ENCODE measurements at places on chromosomes 4 and X.

- DNase-seq = no peak
Observed at GRCh38 chr4:65943076-65943475, 272.8 kb upstream of the EPHA5 start.

DNA sequence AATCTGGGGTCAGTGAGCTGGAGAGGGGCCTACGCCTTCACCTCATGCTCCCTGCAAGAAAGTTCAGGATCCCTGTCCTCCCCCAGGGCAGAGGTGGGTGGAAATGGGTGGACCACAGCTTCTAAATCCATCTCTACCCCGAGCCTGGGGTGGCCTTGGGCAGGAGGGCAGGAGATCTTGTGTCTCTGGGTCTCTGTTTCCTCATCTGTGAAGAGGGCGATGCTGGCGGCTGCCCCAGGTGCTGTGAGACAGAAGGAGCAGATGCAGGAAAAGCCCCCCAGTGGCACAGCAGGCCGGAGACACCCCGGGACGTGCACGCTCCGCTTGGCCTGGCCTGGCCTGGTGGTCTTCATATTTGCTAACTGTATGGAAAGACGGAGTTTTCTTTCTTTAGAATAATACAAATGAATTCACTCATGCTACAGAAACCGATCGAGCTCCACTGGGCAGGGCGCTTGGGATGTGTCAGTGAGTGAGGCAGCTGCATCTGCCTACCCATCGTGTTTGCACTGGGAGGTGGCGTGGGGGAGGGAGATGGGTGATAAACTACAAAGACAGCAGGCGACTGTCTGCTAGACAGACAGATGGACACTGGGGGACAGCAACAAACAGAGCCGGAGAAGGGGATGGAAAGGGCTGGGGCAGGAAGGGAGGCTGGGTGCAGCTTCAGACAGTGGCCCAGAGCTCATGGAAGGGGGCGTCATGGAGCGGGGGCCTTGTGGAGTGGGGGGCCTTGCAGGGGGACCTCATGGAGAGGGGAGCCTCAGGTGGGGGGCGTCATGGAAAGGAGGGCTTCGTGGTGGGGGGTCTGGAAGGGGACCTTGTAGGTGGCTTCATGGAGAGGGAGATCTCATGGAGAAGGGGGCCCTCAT, 136.2 kb downstream of the CPZ start:
- DNase-seq = peak; percentile 14

DNA sequence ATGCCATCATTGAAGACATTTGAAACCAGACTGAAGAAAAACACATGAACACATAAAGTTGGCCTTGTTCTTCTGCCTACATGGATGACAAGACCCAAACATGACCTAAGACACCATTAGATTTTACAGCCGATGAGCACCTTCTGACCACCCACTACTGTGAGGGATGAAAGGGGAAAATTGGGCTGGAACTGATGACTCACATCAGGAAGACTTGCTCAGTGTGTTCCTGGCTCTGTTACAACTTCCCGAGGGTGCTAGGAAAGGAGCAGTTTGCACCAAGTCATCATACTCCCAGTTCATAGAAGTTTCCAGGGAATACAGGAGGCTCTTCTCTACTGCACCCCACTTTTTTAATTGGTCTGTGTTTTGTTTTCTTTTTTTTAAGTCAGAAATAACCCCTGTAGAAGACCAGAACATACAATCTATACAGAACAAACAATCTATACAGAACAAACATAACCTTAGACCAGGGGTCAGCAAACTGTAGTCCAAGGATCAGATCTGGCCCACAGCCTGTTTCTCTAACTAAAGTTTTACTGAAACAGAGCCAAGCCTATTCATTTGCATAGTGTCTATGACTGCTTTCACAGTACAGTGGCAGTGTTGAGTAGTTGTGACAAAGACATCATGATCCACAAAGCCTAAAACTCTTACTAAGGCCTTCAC, 25.3 kb downstream of the BTC start:
- no peak for DNase-seq

DNA sequence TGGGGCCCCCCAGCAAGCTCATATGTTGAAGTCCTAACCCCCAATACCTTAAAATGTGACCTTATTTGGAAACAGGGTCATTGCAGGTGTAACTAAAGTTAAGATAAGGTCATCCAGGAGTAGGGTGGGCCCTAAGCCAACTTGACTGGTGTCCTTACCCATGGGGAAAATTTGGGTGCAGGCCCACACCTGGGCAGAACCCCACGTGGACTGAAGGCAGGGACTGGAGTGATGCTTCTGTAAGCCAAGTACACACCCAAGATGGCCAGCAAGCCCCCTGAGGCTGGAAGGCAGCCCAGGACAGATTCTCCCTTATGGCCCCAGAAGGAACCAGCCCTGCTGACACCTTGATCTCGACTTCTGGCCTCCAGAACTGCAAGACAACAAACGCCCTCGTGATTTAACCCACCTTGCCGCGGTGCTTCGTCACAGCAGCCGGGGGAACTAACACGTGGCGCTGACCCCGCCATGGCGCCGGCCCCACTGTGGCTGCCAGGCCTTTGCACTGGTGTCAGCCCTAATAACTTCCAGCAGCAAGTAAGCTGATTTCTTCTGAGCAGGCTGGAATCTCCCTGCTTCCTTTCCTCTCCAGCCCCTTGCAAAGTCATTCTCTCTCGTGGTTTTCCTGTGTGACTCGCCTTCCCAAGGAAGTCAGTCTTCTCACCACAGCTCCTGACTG, 23.2 kb upstream of the MXD4 start:
- DNase-seq = no peak

DNA sequence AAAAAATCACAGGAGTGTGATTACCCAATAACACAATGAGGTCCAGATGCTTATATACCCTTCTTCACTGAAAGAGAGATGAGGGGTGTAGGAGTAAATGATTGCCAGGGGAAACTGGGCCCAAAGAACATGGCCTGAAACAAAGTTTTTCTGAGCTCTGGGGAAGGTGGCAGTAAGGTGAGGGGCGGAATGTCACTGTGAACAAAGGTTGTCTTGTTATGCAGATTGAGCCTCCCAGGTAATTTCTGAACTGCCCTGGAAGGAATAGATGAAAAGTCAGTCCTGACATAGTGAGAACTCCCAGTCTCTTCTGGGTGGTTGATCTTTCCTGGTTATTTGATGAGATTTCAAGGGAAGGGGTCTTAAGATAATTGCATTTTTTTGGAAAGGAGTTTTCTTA, 2.5 kb upstream of the TMEM47 start:
- DNase-seq = no peak

- peak; percentile 10 for DNase-seq
Observed at GRCh38 chr4:8582436-8582835, 2.2 kb downstream of the GPR78 start.

DNA sequence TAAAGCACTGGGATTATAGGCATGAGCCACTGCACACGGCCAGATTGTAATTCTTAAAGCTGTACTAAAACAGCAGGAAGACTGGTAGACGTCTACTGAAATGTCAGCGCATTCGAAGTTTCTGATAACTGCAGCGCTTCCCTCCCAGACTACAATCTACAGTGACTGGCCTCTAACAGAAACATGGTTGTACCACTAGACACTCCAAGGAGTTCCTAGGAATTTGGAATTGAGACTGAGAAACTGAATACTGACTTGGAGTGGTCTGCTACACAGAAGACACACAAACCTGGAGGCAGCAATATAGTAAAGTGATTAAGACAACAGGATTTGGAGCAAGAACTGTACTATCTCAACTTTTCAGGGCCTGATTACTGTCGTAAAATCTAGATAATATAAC, 937 bp downstream of the HELQ start:
- DNase-seq = no peak

DNA sequence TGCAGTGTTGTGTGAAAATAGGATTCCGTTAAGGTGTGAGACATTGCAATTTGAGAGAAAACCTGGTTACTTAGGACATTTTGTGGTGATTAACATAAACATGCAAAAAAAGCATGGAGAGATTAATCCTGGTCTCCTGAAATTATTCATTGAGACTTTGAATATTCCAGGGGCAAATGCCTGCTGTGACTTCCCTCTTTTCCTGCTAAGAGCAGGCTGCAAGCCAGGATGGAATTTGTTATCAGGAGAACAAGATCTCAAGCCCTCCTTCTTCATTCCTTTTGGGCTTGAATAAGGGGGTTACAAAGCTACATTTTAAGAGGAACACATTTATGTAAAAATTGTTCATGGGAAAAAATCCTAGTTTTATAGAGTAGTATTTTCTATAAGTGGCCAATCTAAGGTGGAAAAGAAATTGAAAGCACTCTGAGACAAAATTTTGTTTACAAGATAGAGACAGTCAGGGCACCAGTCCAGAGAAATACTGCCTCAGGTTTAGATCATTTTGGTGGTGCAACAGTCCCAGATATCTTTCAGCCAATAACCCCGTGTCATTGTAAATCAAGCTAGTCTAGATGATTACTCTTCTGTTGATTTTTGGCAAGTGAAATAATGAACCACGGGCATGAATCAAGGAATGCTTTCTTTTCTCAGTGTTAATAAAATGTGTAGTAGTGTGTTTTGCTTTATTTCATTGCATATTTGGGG, 1528.3 kb upstream of the AGA start:
- no peak for DNase-seq

DNA sequence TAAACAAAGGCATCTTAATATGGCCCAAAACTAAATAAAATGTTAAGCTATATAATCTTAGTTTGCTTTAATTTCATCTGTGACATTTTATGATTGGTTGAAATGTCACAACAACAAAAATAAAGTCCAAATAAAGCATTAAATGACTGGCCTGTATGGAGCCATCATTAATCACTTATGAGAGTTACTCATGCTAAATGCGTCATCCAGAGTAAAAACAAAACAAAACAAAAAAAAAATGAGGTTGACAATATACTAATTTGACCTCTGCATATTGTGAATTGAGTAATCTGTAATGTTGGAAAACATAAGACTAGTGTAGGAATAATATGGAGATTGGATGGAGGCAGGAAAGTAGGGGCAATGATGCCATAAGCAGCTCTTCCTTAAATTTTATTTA, 139.7 kb downstream of the MAPK10 start:
- DNase-seq = no peak

- no peak for DNase-seq
Observed at GRCh38 chr4:100842856-100843255, 325.0 kb upstream of the EMCN start.

DNA sequence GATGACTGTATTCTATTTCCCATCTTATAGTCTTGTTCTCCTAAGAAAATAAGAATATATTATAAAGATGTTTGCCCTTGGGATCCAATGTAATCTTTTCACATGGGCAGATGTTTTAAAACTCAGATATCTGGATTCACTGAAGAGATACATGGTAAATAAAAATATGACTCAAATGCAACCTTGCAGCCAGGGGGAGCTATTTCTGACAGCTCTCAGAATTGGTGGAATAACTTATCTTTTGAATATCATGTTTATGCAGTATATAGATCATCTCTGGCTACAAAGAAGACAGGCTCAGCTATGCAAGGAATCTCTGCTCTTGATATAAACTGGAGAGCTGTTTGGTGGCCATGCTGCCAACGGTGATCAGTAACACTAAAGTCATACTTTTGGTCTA, 274.7 kb downstream of the GLUD2 start:
- no peak for DNase-seq

DNA sequence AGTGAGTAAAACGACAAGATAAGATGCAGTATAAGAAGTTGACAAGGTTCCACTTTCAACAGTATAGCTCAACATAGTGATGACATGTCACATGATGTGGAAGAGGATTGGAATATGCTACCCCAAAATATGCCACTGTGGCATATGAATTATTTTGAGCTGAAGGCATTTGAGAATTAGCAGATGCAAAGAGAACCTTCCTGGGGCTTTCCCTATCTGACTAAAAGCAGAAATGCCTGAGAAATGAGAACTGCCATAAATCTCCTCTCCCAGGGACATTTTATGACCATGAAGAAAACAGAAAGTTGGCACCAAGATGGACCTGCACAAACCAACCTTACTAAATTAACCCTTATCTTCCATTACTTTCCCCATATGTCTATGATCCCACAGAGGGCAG, 24.8 kb downstream of the CDKN2AIP start:
- DNase-seq = no peak

- DNase-seq = no peak
Observed at GRCh38 chr4:137471895-137472294, 60.4 kb downstream of the PCDH18 start.

DNA sequence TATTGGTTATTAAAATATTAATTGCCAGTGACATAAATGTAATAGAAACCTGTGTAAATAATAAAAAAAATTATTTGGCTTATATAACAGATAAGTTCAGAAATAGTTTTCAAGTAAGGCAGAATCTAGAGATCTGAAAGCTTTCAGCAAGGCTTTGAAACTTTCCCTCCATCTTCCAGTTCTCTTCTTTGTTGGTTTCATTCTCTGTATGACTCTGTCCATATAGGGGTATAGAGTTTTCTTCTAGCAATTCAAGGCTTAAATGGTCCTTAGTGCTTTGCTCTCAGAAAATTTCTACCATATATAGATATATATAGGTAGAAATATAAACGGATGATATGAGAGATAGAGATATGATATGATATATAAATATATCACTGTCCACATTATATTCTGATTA, 160.5 kb upstream of the GABRA2 start:
- DNase-seq = no peak

DNA sequence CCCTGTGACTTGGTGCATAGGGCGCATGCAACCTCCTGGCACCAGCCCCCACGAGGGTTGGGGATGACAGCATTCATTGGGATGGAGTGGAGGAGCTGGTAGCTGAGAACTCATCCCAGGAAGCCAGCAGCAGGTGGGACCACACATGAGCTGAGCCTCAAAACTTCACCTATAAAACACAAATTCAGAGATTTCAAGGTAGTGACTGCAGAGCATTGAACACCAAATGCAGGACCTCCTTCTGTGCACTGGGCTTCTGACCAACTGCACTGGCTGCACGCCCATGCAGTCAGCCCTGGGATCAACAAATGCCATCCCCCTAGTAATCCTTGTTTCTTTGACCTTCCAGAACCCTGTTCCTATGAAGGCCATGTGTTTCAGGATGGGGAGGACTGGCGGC, 197.8 kb downstream of the FRAS1 start:
- no peak for DNase-seq

- DNase-seq = no peak
Observed at GRCh38 chr4:182518421-182518820, 275.2 kb downstream of the TENM3 start.

DNA sequence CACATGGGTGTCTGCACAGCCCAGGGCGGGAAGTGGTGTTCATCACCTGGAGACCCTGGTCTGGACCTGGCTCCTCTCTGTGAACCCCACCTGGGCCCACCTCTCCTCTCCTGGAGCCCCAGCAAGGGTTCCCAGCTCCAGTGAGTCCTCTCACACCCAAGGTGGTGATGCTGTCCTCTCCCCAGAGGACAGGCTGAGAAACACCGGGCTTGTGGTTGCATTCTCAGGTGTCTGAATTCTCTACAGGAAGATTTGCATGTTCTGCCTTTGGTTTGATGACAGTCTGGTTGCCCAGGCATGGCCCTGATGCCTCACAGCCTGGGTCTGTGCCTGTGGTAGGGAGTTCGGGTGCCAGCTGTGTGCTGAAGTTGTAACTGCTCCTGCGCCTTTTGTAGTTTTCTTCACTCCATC, 3.8 kb downstream of the MAEA start:
- no peak for DNase-seq

- DNase-seq = no peak
Observed at GRCh38 chr4:10296730-10297129, 160.5 kb downstream of the ZNF518B start.
